Stimulated activated CD8-positive, alpha-beta memory T cell treated with anti-CD3 and anti-CD28 coated beads, Interleukin-4, amount 100 ng/mL, for 4 hours (primary cell): ENCODE measurements at places on chromosomes 1 and 21.
A peak's percentile ranks its signal among the peaks of the same experiment; 100 is the strongest.

DNA sequence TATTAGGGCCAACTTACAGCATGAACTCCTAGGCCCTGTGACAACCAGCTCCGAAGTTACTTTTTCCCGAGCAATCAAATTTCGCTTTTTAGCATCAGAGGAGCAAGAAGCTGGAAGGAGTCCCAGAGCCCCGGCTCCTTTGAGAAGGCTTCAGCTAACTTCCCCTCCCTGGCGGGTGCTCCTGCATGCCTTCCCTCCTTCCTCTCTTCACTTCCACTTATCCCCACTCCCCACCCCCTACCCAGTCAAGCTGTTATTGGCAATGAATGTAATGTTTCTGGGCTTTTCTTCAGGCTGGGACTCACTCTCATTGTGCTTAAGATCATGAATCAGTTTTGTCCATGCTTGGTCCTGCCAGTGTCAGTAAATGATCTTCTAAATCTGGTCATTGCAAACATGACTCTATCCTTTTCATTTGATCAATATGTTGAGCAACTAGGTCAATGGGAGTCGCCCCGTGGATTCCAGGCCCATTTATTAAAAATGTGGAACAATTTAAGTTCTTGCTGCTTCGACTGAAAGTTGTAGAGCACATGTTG, 94.5 kb upstream of the TSPAN2 start:
- DNase-seq: no peak

DNA sequence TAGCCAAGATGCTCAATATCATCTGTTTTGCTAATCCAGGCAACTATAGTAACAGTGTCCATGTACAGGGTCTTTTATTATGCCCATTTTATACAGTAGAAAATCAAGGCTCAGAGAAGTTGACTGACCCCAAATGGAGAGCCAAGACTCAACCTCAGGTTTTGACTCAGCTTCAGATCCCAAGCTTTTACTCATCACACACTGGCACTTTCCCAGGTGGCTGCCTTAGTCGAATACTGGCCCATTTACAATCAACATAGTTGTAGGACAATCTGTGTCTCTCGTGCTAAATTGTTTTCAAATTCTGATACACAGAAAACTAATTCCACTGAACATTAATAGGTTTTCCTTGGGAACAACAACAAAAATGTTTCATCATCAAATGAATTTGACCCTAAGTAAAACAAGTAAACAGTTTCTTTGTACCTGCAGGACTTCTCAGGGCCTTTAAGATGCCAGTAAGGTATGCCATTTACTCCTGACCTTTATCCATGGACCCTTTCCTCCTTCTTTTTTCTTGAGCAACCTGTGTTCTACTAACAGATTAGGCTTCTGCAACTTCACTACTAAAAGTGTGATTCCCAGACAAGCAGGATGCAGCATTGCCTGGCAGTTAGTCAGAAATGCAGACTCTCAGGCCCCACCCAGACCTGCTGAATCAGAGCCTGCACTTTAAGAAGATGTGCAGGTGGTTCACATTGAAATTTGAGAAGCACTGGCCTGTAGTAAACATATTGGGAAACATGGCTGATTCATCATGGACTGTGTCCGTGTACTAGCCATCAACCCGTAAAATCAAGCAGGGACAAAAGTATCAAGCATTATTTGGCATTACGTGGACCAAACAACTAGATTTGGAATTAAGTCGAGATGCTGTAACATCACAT, 128.8 kb downstream of the RRAGC start:
- DNase-seq: no peak

- peak; percentile 76 for DNase-seq
These were observed 35.8 kb downstream of the PIK3CD start for GRCh38 chr1:9687120-9687873.

DNA sequence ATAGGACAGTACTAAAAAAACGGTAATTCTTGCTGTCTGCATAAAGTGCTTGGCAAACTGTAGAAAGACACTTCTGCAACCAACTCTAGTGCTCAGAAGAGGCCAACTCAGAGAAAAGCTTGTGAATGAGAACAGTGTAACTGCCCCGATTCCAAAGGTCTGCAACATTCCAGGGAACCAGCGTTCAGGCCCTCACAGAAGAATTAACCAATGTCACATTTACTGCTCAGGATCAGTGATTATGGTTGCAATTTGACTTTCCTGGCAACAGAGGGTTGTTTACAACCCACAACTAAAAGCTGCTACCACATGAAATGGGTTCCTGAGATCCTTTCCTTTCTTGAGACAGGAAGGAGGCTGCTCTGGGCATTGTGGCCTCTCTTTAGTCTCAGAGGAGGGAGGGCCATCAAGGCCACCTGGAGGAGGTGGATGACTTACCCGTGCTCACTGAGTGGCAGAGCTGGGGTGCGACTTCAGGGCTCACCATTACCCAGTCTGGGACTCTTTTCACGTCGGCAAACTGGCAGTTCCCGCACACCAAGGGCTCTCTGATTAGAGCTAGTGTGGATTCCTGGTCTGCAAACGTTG, 15.3 kb downstream of the SRSF4 start:
- DNase-seq: no peak

GRCh38 chr1:74869702-74870101, 136.8 kb downstream of the TYW3 start:
- no peak for DNase-seq

DNA sequence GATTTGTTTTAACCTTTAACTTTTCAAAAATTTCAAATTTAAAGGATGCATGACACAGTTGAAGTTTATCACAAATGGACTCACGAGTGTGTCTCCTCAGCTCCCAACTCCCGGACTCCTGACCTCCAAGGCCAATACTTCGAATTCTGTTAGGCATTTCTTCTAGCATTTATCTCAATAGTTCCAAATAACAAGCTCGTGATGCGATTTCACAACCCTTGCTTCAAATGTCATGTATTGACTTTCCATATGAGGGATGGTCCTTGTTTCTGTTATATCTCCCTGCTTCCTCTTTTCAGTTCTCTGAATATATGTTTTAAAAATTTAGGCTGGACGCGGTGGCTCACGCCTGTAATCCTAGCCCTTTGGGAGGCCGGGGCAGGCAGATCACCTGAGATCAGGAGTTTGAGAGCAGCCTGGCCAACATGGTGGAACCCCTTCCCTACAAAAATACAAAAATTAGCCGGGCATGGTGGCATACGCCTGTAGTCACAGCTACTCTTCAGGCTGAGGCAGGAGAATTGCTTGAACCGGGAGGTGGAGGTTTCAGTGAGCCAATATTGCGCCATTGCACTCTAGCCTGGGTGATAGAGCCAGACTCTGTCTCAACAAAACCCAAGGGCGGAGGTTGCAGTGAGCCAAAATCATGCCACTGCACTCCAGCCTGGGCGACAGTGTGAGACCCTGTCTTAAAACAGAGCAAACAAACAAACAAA, 52.0 kb upstream of the TINAGL1 start:
- no peak for DNase-seq
